Stimulated activated CD4-positive, alpha-beta T cell treated with anti-CD3 and anti-CD28 coated beads, Interleukin-12 subunit alpha, Interleukin-12 subunit beta, amount 100 ng/mL, for 48 hours (primary cell): ENCODE measurements at places on chromosomes 3 and 15.

GRCh38 chr3:119145500-119146167 lies at the start of gene TEX55:
Gene TEX55, plus strand, starts transcription at chr3:119146165. Its CDS starts 25 bp downstream, at chr3:119146190.
- DNase-seq = peak; percentile 6

- no peak for DNase-seq
Measured at GRCh38 chr3:158488670-158489069, 82.3 kb upstream of the MLF1 start.

- no peak for DNase-seq
Measured at GRCh38 chr3:46090161-46090591, 62.9 kb upstream of the XCR1 start.

GRCh38 chr3:179324270-179324754 lies 1.5 kb downstream of the ZNF639 start:
- no peak for DNase-seq

DNA sequence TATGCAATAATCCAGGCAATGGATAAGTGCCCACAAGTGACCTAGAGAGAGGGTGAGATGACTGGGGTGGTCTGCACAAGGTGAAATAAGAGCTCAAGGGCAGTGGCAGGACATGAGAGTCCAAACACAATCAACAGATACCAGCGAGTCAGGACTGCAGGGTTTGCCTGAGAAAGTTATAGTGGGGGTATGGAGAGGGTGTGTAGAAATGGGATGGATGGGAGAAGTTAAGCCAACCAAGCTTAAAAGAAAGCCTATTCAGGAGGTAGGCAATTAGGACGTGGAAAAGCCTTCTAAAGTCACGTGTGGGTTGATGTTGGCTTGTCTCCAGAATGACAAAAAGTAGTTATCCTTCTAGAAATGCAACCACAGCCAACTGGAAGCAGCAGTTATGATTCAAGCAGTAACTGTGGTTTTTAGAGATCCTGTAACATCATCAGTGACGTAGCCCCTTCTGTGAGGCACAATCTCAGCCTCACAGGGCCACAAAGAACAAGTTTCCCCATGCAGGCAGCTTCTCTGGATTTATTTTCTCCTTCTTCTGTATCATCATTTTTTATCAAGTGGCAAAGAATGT lies 56.1 kb downstream of the FAM174B start:
- no peak for DNase-seq

DNA sequence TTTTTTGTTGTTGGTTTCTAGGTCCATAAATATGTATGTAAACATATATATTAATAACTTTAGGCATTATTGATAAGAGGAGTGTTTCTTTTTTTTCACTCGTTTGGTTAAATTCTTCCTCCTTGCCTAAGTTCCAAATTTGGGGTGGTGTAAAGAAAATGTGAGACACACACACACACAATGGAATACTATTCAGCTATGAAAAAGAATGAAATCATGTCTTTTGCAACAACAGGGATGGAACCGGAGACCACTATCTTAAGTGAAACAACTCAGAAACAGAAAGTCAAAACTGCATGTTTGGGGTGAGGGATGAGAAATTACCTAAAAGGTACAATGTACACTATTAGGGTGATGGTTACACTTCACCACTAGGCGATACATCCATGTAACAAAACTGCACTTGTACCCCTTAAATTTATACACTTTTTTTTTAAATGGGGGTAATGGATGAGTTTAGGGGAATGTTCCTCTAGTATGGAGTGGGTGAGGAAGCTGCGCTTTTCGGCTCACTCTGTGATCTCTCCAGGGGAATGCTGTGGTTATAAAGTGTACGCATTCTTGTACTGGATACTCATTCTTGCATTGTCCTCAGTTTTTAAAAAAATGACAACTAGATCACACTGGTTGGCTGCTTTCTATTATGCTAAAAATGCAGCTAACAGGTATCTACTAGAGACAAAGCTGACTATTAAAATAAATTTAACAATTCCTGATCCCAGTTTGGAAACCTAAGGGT lies 50.8 kb upstream of the PPARG start:
- no peak for DNase-seq

- DNase-seq = no peak
Measured at GRCh38 chr3:182632077-182632393, 161.3 kb upstream of the ATP11B start.

DNA sequence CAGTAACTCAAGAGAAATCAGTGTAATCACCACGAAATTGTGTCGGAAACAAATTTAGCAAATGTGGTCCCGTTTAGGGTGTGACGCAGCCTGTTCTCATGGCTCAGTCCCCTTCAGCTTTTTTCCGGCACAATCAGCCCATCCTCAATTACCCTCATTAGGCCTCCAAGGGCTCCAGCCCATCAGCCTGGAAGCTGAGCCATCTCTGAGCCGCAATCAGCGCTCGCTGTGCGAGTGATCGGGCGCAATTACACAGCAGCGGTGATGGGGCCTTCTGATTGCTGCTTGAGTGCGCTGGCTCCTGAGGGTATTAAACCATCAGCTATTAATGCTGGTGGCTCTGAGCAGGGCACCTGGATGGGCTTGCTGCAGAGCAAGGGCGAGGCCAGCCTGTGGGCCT lies 55.6 kb downstream of the PLXNA1 start:
- no peak for DNase-seq

DNA sequence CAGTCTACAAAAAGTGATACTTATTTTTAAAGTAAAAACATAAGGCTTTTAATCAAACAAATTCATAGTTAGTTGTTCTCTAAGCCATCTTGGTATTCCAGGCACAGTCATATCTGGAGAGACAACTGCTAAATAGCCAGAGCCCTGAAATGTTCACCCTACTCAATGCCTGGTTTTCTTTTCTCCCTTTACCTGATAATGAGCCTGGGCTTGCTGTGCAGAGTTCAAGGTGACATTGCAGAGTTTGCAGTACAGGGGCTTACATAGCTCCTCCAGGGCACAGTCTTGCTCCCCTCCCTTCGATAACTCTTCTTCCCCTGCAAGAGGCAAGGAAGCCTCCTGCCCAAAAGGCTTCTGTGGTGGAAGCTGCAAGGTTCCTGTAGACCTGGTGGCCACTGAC lies 4.3 kb downstream of the ZMAT3 start:
- DNase-seq = no peak

- DNase-seq = no peak
Measured at GRCh38 chr3:134216191-134216764, 34.4 kb downstream of the RYK start.

DNA sequence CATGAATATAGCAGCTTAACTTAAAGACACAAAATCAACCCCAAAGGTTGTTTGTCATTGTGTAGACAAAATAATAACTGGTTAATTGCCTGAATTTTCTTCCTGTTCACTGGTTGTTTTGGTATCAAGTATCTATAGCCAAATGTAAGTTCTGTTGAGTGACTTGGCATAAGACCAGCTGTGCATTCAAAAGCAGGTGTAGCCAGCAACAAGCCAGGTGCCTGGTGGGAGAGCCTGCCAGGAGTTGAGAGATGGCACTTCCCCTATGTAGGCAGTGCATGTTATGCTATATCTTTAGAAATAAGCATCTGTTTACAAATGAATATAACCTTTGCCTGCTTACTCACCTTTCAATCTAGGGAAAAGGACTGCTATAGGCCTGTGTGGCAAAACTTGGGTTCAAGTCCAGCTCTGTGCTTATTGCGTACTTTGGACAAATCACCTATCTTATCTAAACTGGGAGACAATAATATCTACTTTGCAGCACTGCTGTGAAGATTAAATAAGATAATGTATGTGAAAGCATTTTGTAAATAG lies 84.9 kb upstream of the TBL1XR1 start:
- no peak for DNase-seq
